ENCODE measurements at places on chromosomes 4 and X.

- no peak overlapping the region for H3K4me3 ChIP-seq
- H3K27ac ChIP-seq, result no peak overlapping the region
- DNase-seq, result no peak
- H3K36me3 ChIP-seq, result no peaks in the 10 kb centered on the region
- peaks cover 3% of the 10 kb centered on the region for H3K27me3 ChIP-seq
- no peaks in the 10 kb centered on the region for H3K4me1 ChIP-seq
These were observed 138.4 kb downstream of the PARM1 start for GRCh38 chr4:75071317-75071716.

DNA sequence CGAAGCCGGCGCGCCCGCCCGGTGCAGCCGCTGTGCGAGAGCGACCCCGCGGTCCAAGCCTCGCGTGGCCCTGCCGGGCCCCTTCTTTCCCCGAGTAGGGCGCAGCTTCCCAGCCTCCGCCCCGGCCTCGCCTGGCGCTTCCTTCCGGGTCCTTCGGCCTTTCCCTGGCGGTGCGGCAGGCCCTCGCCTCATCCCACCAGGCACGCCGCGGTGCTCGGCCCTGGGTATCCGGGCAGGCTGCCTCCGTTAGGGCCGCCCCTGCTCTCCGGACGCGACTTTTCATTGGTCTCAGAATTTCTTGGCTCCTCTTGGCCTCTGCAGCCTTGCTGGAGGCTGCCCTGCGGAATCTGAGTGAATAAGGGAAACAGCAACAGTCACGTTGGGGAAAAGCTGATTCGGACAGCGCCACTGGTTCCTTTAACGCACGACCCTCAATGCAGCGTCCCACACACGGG lies 429 bp downstream of the UVSSA start:
- no peaks in the 10 kb centered on the region for H3K27me3 ChIP-seq
- peak; percentile 89 for DNase-seq
- peak overlapping the region; percentile 78 for H3K4me3 ChIP-seq
- peaks cover 32% of the 10 kb centered on the region for H3K4me1 ChIP-seq
- peak overlapping the region; percentile 91 for H3K27ac ChIP-seq
- H3K36me3 ChIP-seq, result peaks cover 24% of the 10 kb centered on the region

DNA sequence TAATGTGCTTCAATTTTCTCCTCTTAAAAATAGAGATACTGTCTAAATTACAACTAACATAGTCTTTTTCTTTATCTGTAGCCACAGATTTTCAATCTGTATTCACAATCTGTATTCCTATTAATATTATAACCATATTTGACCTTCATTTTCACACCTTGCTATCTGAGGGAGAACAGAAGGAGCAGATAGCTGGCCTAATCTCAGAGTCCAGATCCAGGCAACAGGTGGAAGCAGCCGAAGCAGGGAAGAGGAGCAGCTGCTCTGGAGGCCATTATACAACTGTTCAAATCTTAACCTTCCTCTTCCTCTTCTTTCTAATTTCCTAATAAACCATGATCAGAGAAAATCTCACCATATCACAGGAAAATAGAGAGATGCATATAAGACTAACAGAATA lies 14.2 kb downstream of the SEPSECS start:
- H3K4me1 ChIP-seq, result no peaks in the 10 kb centered on the region
- no peak for DNase-seq
- H3K27ac ChIP-seq, result no peak overlapping the region
- H3K27me3 ChIP-seq, result no peaks in the 10 kb centered on the region

DNA sequence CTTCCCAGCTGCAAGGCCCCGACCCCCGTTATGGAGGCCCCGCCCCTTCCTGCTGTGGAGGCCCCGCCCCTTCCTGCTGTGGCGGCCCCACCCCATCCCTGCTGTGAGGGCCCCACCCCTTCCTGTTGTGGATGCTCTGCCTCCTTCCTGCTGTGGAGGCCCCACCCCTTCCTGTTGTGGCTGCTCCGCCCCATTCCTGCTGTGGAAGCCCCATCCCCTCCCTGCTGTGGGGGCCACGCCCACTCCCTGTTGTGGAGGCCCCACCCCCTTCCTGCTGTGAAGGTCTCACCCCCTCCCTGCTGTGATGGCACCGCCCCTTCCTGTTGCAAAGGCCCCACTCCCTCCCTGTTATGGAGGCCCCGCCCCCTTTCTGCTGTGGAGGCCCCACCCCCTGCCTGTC lies 104.9 kb upstream of the PSAPL1 start:
- H3K27me3 ChIP-seq, result no peaks in the 10 kb centered on the region
- no peak for DNase-seq
- H3K36me3 ChIP-seq, result no peaks in the 10 kb centered on the region
- no peak overlapping the region for H3K27ac ChIP-seq

DNA sequence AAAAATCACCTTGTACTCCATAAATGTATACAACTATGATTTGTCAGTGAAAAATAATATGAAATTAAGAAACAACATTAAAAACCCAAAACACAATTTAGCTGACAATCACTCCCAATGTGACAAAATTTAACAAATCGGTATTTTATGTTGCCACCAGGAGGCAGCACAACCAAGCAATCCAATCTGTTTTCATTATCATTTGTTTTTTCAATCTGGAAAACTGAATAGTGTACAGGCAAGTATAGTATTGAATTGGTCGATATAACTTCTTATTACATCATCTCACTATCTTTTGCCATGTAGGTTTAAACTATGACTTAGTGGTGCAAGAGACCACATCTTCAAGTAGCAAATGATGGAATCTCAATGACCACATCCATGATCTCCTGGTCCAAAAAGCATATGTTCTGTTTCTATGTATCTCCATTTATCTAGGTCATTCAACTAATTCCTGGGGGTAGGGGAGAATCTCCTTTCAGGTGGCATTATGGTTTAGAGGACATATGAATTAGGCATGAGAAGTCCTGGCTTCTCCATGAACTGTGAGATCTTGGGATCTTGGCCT lies 112.9 kb upstream of the AGA start:
- H3K27ac ChIP-seq, result no peak overlapping the region
- no peaks in the 10 kb centered on the region for H3K4me1 ChIP-seq
- H3K36me3 ChIP-seq, result no peaks in the 10 kb centered on the region
- DNase-seq, result peak; percentile 48

DNA sequence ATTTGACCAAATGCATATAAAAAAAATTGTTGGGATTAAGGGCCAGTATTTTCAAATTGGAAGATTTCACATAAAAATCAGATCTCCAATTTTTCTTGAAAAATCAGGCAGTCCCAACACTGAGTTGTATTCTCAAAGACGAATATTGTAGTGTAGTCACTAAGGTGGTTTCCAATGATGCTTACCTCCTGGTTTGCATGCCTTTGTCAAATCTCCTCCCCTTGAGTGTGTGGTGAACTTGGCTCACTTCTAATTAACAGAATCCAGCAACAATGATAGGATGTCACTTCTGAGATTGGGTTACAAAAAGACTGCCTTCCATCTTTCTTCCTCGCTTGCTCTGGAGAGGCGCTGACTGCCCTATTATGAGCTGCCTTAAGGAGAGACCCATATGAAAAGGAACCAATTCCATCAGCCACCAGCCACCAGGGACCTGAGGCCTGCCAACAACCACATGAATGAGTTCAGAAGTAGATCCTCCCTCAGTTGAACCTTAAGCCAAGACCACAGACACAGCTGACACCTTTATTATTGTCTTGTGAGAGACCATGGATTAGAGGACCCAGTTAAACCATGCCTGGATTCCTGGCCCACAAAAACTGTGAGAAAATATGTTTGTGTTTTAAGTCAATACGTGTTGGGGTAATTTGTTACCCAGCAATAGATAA lies 31.2 kb upstream of the TSPAN5 start:
- H3K36me3 ChIP-seq, result no peaks in the 10 kb centered on the region
- H3K27me3 ChIP-seq, result no peaks in the 10 kb centered on the region
- DNase-seq, result no peak

DNA sequence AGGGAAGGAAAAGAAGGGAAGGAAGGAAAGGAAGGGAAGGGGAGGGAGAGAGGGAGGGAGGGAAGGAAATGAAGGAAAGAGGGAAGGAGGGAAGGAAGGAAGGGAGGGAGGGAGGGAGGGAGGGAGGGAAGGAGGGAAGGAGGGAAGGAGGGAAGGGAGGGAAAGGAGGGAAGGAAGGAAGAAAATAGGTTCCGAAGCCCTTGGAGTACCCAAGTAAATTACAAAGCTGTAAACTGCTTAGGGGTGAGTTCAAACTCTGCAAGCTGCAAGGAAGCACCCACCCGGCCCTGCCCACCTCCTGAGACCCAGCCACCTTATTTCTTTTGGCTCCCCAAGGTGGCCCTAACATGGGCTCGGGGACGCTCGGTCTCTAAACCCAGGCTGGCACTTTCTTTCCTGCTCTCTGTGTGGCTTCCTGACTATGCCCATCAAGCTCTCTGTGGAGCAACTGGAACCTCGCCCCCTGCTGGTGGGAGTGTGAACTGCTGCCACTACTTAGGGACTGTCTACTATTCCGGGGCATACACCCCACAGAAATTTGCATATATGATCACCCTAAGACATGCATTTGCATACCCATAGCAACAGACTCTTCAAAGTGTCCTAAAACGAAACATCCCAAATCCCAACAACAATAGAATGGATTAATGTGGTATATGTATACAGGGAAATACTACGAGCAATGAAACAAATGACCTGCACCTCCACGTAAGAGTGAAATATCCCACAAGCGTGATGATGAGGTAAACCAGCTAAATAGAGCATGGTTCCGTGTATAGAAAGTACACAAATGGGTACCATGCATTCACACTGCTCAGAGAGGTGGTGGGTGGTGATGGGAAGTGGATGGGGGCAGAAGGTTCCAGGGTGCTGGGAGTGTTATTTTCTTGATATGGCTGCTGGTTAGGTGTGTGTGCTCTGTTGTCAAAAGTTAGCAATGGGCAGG lies 151.7 kb upstream of the TBL1X start:
- H3K36me3 ChIP-seq, result no peaks in the 10 kb centered on the region
- no peak overlapping the region for H3K27ac ChIP-seq
- H3K27me3 ChIP-seq, result no peaks in the 10 kb centered on the region

DNA sequence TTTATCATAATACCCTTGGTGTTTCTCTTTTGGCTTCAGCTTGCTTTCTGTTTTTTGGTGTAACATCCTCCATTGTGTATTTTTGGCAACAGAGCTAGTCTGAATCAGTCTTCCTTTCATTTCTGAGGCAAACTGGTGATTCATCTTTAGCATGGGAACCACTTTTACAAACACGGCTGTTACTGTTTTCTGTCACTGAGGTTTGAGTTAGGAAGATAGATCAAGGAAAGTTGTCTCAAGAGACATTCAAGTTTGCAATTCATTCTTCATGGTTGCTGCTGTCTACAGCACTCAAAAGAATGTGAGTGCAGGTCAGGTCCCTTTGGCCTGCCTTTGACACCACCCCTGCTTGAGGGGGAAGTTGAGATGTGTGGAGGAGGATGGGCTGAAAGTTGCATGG lies 36.3 kb downstream of the IL21 start:
- no peaks in the 10 kb centered on the region for H3K27me3 ChIP-seq
- H3K4me1 ChIP-seq, result peaks cover 3% of the 10 kb centered on the region
- peak overlapping the region; percentile 26 for H3K27ac ChIP-seq
- H3K36me3 ChIP-seq, result no peaks in the 10 kb centered on the region
- peak; percentile 91 for DNase-seq

DNA sequence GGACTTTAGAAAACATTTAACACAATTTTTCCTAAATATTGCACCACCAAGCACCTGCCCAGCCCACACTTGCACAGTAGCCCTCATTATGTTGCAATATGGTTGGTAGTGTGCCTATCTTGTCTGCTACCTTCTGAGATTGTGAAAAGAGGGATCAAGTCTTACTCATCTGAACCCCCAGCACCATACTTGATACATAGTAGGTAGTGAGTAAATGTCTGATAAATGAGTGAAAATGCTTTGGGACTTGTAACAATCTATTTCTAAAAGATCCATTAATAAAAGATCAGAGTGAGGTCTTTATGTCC lies 118.4 kb upstream of the MED14 start:
- H3K27me3 ChIP-seq, result no peaks in the 10 kb centered on the region
- no peaks in the 10 kb centered on the region for H3K4me1 ChIP-seq
- no peak for DNase-seq
- H3K4me3 ChIP-seq, result no peak overlapping the region
- H3K27ac ChIP-seq, result no peak overlapping the region

GRCh38 chrX:57596516-57596915 lies 4.7 kb downstream of the ZXDB start:
- DNase-seq, result no peak
- no peak overlapping the region for H3K4me3 ChIP-seq
- H3K27me3 ChIP-seq, result no peaks in the 10 kb centered on the region
- no peak overlapping the region for H3K27ac ChIP-seq
- H3K36me3 ChIP-seq, result no peaks in the 10 kb centered on the region

DNA sequence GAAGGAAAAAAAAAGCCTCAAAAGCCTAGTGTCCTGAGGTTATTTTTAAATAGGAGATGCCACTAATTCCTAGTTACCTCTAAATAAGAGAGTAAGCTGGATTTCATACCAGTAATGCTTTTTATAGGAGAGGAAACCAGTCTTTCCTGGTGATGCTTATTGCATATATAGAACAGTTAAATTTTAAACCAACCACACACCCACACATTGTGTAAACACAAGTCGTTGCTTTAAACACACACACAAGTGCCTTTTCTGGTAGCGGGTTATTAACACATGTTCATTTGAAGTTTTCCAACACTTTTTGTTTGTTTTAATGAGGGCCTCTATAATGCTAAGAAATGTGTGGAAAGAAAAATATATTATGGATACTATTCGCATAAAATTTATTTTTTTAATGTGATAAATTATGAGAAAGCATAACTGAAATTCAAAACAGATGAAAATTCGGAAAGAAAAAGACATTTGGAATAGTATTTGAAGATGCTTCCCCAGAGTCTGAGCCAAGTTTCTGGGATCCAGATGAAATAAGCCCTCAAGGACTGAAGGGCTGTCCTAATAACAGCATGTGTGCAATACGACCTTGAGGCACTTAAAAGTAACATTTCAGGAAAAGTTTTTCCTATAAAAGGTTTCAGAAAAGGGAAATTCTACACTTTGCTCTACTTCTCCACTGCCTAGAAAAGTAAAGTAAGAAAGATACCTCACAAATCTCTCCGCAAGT lies 2.0 kb downstream of the ANTXR2 start:
- no peaks in the 10 kb centered on the region for H3K4me1 ChIP-seq
- DNase-seq, result peak; percentile 40
- no peak overlapping the region for H3K4me3 ChIP-seq
- H3K27me3 ChIP-seq, result no peaks in the 10 kb centered on the region

DNA sequence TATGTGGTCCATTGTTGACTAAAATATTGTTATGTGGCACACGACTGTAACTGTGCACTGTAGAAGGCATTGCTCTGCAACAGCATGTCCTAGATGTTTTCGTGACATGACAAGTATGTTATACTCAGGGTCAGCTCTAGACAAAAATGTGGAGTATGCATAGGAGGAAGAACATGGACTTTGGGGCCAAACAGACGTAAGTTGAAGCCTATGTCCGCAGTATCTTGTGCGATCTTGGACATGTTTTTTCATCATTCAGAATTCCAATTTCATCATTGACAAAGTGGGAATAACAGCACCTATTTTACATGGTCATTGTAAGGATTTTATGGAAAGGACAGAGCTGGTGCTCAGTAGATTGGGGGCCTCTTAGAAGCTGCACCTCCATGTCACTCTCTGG lies 27.7 kb upstream of the PROM1 start:
- H3K4me1 ChIP-seq, result no peaks in the 10 kb centered on the region
- peaks cover 73% of the 10 kb centered on the region for H3K27me3 ChIP-seq
- H3K36me3 ChIP-seq, result no peaks in the 10 kb centered on the region
- no peak overlapping the region for H3K4me3 ChIP-seq

Measured in mesenchymal stem cell (in vitro differentiated cells and primary cell).